ENCODE measurements at places on chromosomes 3 and 15.

GRCh38 chr3:173617490-173617889 lies 219.9 kb downstream of the NLGN1 start:
- no peak for DNase-seq

DNA sequence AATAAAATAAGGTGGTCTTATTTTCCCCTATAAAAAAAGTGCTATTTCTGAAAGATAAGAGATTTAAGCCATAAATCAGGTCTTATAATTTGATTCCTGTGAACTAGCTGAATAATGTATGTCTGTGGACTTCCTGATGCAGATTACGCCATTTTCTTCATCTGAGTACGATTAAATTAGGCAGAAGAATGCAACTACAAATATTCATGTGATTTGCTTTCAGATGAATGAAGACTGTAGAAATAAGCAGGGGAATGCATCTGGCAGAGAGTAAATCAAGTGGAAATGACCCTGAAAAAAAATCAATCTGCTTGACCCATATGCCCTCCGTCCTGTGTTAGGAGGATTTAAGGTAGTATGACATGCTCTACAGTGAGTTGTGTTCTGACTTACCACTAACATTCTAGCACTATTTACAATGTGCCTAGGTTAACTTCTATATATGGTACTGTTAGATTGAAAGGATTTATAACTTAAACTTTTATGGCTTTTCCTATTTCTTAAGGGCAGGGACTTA lies 14.7 kb downstream of the BNIP2 start:
- no peak for DNase-seq

GRCh38 chr3:50572158-50572557 lies 2.8 kb downstream of the HEMK1 start:
- DNase-seq = peak; percentile 74

GRCh38 chr3:113927556-113927955 lies 20.3 kb upstream of the ZDHHC23 start:
- no peak for DNase-seq

DNA sequence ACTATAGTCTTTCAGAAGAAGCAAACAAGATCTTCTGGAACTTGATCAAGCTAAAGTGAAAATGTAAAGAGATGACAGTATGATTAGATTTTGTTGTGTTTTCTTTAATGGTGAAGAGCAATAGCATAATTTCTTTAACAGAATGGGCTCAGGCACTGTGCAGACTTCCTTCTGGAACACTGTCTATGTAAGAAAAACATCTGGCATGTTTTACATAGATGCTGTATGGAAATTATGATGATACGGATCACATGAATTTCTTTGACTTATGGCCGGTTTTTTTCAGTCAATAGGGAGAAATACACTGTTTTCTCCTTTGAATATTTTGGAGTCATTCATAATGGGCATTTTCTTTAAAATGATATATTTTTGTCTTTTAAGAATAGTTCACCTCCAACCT lies 42.6 kb downstream of the PHLDB2 start:
- DNase-seq = no peak

DNA sequence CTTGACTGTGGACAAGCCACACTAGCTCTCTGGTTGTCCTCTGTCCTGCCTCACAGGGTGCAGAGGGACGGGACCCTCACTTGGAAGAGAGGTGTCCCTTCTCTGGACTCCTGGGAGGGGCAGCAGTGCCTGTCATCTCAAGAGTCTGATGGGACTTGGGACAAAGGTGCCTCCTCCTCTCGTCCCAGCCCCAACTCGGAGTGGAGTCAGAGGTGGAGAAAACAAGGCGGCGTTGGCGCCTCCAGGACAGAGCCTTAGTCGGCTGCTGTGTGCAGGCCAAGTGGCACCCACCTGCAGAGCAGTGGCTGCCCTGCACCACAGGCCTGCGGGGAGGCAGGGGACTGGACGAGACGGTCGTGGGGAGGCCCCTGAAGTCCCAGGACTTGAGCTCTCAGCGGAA lies 9.4 kb upstream of the SEC13 start:
- DNase-seq = no peak

GRCh38 chr3:186472456-186473008 lies 71.6 kb downstream of the CRYGS start:
- DNase-seq = no peak

DNA sequence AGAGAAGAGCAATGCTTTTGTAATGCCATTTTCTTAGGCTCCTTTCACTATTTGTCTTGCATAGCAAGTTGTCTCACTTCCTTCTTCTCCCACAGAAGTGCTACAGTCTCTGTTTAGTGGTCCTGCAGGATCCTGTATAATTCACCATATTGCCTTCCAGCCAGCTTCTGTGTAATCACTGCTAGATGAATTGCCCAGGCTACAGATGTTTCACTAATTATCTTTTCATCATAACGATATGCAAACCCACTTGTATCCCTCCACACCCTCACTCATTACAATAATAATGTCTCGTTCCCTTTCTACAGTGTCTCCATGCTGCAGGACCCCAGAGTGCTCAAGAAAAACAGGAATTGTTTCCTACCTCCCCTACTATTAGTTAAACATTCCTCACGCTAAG lies 402.9 kb downstream of the TBL1XR1 start:
- no peak for DNase-seq

GRCh38 chr15:70099967-70100473 lies 2.3 kb upstream of the TLE3 start:
- DNase-seq = no peak

- DNase-seq = peak; percentile 25
Observed at GRCh38 chr3:113968986-113969385, 21.2 kb downstream of the ZDHHC23 start.

GRCh38 chr3:170022336-170022735 lies 15.5 kb upstream of the GPR160 start:
- no peak for DNase-seq

- no peak for DNase-seq
Observed at GRCh38 chr3:155391104-155391503, 97.6 kb upstream of the STRIT1 start.

GRCh38 chr3:66554178-66554577 lies 53.4 kb upstream of the LRIG1 start:
- no peak for DNase-seq

DNA sequence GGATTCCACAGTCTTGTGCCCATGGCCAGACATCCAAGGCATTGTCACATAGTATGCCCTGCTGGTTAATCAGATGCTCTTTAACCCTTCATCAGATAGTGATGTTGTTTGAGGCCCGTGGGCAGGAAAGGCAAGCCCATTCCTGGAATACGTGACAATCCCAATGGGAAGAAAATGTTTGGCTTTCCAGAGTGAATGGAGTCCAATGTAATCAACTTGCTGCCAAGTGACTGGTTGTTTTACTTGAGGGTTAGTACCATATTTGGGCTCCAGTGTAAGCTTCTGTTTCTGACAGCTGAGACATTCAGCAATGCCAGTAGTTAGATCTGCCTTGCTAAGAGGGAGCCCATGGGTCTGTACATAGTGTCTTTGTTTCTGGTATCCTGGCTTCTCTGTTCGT lies 31.3 kb downstream of the RPL39L start:
- DNase-seq = no peak

GRCh38 chr3:169539856-169540255 lies 123.7 kb downstream of the MECOM start:
- peak; percentile 11 for DNase-seq

DNA sequence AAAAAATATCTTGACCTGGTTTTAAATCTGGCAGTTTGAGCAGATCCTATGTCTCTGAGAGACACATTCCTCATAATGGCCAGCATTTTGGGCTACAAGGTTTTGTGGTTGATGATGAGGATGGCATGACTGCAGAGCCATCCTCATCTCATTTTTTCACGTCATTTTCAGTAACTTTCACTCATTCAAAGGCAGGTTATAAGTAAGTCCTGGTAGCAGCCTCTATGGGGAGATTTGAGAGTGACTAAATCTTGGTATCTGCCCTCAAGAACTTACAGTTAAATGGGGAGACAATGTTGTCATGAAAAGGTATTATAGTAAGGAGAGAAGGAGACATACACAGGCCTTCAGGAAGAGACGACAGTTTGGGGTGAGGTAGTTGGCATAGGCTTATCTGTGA lies 14.5 kb downstream of the TIGIT start:
- DNase-seq = no peak

DNA sequence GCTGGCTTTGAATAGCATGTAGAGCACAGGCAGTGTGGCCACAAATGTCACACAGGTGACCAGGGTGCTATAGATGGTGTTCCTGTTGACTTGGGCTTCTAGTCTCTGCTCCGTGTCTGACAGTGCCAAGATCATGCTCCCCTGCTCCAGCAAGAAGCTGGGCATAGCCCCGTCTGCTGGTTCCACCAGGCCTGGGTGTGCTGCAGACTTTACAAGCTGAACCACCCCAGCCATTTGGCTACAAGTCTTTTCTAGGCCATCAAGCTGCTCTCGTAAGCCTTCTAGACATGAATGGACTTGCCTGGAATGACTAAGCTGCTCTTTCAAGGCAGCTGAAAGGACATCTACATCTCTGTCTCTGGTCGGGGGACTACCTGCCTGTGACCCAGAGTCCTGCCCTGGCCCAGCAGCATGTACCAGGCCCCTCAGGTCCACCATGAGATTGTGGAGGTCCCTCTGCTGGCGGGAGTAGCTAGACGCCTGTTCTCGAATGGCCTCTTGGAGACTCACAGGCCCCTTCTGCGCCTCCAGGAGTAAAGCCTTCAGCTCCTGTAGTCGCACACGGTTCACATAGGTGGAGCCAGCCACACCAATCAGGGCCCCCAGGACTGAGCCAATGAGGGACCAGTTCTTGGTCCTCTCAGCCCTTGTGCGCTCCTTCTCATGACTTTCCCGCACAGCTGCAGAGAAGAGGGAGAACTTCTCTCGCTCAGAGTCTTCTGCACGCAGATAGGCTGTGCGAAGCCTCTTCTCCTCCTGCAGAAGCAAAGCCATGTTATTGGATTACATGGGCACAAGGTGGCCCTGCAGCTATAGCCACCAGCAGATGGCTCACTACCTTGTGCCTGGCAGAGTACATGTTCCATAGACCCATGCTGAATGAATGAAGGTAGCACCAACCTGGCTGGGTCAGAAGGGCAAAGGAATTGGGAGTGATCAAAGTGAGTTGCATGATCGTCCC lies 2.8 kb upstream of the PLXNB1 start:
- DNase-seq = no peak

DNA sequence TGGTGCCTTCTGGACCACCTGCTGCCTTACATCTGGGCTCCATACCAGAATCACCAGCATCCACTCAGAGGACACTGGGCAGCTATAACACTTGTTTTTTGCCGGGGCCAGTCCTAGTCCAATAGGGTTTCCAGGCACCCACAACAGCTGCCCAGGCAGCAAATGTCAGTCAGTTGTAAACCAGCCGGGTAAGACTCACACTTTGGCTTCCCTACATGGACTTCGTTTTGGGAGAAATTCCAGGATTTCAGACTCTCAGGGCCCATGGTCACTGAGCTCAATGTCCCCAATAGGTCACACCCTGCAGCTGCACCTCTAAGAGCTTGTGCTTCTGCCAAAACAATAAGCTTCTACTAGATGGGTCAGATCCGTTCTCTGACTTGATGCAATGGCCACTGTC lies 83.8 kb downstream of the FAM174B start:
- DNase-seq = no peak

- DNase-seq = no peak
Observed at GRCh38 chr3:31960793-31961431, 20.1 kb downstream of the OSBPL10 start.

DNA sequence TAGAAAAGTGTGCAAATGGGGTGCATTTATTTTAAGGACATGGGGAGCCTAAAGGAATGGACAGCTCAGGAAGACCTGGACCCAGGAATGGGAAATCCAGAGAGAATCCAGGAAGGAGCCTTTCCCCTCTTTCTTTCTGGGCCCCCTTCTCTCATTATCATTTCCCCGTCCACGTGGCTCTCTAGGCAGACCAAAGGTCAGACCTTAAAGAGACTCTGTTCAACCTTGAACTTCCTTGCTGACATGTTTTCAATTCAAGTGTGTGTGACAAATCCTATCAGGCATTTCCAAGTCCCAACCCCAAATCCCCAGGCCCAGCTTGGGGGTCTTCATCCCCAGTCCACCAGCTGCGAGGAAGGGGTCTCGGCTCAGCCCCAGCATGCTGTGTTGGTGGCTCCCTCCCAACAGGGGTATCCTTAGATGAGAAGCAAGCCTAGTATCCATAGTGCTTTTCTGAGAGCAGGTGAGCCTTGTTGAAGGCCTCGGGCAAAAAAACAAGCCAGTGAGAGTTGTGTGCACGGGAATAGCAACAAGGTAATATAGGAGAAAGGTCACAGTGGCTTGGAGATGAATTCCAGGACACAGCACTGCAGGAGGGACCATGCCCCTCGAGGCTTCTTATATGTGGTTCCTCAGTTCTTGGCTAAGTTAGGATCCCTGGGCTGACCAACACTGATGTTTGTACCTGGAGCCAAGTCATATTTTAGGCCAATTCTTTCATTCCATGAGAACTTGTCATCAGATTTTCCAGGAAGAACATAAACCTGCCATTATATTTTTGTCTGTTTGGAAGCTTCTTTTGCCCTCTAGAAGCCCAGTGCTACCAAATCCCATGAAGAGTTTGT lies 130.0 kb downstream of the ASB7 start:
- DNase-seq = no peak

GRCh38 chr3:21042184-21042583 lies 708.8 kb downstream of the ZNF385D start:
- DNase-seq = no peak

DNA sequence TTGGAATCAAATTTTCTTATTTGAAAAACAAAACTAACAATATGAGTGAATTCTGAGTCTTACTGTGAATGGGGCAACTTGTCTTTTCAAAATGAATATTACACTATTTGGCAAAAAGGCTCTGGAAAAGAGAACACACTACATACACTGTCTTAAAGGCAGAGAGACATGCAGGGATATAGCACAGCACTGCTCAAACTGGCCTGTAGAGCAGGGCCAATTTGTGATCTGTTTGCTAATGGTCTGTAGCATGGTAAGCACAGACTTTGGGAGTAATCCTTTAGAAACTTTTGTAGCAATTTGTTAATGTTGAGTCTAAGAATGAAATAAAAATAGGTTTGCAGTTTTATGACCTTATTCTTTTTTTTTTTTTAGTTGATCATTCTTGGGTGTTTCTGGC lies 679.8 kb upstream of the SGO1 start:
- DNase-seq = no peak

GRCh38 chr15:63111481-63111880 lies 10.2 kb upstream of the LACTB start:
- DNase-seq = no peak

DNA sequence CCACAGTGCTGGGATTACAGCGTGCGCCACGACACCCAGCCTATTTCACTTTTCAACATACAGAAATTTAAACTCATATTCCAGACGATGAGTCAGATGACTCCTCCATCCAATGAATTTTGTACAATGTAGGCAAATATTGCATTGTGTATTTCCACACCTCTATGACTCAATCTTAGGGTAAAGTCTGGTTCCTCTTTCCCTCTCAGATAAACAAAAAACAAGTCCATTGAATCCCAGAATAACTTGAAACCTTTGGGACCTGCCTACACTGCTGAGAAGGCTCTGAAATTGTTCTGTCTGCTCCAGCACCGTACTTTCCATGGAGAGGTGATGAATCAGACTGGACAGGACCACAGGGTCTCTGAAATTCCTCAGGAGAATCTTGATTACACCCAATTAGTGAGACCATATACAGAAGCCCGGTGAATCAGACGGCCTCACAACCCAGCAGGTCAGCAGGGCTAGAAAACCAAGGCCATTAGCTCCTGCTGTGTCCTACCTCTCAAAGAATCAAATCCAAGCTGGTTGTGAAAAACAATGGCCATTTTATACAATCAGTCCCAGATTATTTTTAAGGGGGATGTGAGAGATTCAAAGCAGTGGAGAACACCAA lies 112.6 kb downstream of the ERC2 start:
- no peak for DNase-seq
